Mucosa of gallbladder (tissue), 1 donor: ENCODE measurements at places on chromosomes 6 and 20. TPM values are rescaled to one million over a fixed set of nuclear protein-coding genes. Genes with fewer than 3 reads are reported as not detected.

DNA sequence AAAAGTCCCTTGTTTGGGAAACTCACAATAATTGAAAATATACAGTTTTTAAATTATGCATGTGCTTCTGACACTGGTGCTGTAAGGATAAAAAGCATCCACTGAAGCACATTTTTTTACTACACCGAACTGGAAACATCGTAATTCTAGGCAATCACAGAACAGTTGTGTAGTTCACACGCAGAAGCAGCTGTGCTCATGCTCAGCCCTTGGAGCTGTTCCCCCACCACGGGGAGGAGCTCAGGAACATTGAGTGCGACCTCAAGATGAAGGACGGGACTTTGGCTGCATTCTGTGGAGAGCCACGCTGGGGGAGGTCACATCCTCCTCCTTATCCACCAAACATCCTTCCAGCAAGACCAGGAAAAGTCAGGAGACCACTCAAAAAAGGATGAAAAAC lies 466.3 kb upstream of the CDH4 start:
- DNase-seq, result no peak

GRCh38 chr6:145547594-145548335 lies 187.6 kb downstream of the EPM2A start:
- DNase-seq, result no peak

HLA-DRB1 gene
- total RNA-seq, result 174 TPM

- no peak for DNase-seq
Measured at GRCh38 chr6:137542713-137543112, 48.5 kb upstream of the OLIG3 start.

DNA sequence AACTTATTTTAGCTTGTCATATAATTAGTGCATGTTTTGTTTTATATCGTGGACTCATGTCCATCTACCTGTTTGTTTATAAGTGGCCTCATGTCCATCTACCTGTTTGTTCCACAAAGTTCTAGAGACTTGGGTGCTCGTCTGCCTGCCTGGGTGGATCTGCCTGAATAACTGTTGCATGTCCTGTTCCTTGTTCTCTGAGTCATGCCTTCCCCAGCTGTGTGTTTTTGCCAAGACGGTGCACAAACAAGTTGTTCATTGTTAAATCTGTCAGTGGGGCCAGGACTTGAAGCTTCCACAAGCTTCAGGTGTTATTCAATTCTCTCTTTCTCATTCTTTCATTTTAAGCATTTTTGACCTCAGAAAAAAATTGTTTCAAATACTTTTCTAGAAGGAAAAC lies 358.0 kb upstream of the CITED2 start:
- peak; percentile 43 for DNase-seq

DNA sequence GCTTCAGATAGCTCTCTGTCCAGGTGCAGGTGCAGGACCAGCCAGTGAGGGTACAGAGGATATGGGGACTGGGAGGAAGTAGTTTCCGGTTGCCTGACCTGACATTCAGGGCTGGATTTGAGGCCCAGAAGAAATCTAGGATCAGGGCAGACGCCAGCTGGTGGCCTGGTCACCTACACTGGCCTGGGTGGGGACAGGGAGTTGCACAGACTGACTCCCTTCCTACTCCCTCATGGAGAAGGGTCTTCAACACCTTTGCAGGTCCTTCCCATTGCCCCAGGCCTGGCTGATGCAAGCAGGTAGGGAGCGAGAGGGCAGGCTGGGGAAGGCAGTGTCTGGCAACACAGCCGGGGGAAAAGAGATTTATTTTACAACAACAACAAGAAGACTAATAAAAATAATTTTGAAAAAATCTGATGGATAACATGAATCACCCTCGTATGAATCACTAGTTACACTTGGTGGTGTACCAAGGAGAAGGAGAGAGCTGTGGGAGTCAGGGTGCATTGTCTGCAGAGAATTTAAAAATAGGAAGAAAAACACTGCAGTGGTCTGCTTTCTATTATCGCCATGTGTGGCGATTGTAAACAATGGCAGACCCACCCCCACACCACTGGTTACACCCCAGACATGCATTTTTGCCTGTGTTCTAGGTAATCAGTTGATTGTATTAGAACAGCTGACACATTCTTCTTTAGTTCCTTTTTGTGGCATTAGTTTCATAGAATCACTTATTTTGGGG lies 62.3 kb upstream of the SNX9 start:
- DNase-seq, result no peak

ERVFRD-1 gene
- 0.40 TPM for total RNA-seq

DNA sequence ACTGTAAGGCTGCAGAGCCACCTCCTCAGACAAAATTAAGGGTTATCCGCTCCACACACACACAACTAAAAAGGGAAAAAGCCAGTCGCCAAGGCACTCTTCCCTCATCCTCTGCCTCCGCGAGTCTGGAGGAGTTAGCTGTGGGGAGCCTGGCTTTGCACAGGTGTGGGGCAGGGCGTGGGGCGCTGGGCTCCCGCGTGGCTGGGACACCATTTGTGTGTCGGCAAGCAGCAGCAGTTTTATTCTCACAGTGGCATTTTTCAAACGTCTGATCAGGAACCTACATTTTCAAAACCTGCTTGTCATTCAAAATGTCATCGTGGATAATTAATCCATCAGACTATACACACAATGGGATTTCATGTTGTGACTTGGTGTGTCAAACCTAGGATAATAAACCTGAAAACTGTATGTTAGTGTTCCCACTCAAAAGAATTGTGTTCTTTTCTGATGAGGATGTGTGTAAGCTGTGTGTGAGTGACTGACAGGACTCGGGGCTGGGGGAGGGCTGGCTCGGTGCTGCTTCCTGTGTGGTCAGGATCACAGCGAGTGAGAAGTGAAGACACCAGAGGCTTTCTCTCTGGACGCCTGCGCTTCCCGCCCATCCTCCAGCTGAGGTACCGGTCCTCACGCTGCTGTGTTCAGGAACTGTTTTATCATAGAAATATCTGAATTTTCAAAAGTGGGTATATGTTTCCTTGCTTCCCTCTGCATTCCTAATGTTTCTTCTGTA lies 83.1 kb downstream of the IRF4 start:
- no peak for DNase-seq

DNA sequence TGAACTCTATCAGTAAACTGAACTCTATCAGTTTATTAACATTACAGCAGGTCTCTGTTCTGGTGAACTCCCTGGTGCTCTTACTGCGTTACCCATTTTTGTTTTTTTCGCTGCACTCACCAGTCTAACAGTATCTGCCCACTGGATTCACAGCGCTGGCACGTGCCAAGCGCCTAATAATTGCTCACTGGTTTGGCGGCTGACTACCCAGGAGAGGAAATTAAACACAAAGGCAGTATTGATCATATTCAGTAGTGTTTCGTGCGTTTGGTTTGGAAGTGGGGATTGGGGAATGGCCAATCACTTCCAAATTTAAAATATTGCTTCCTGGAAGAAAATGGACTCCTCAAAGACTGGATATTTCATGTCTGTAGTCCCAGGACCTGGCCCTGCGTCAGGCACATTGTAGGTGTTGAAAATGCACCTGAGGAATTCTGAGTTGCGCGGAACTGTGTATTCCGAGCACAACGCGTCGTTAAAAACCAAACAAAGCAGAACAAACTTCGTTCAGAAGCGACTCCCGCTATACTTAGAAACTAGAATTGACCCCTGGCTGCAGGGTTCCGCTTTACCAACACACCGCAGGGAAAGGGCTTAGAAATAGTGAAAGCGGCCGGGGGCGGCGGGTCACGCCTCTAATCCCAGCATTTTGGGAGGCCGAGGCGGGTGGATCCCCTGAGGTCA lies 1.1 kb upstream of the RPS12 start:
- DNase-seq, result peak; percentile 34

GRCh38 chr20:9220874-9221547 lies 152.1 kb downstream of the PLCB4 start:
- DNase-seq, result no peak

GRCh38 chr20:39778847-39779604 lies 816.9 kb downstream of the DHX35 start:
- no peak for DNase-seq

DNA sequence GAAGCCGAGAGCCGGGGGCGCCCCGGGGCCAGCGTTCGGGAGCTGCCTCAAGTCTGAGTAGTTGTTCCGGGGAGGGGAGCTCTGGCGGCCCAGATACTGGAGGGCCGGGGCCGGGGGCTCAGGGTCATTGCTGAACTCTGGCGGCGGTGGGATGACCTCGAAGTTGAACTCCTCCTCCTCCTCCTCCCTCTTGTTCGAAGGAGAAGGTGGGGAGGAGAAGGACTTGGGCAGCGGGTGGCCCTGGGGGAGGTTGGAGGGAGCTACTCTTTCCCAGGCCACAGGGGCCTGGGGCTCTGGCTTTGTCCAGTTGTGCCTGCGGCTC lies 37.7 kb downstream of the C6orf132 start:
- no peak for DNase-seq

SLC17A9 gene
- total RNA-seq, result 19.8 TPM

- DNase-seq, result no peak
Measured at GRCh38 chr6:167230288-167230687, 60.8 kb upstream of the UNC93A start.

ABHD16B gene
- not detected for total RNA-seq
